ENCODE measurements at places on chromosomes 4 and X.

GRCh38 chr4:79442422-79442821 is 34.4 kb upstream of the GK2 start:
- DNase-seq, result no peak

- no peak for DNase-seq
Measured at GRCh38 chr4:173242466-173243250, 74.0 kb downstream of the GALNT7 start.

DNA sequence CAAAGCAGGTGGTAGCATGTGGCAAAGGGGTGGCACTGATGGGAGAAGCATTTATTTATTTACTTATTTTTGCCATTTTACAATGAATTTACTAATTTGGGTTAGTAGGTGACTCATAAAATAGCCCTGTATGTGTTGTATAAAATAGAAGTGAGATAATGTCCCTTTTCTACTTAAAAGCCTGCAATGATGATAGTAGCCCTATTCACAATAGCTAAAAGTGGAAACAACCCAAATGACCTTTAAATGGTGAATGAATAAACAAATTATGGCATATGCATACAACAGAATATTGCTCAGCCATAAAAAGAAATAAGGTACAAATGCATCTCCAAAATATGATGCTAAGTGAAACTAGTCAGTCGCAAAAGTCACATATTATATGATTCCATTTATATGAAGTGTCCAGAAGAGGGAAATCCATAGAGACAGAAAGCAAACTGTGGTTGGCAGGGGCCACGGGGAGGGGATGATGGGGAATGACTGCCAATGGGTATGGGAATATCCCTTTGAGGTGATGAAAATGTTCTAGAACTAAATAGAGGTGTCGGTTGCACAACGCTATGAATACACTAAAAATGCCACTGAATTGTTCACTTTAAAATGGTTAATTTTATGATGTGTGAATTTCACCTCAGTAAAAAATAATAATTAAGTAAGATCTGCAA is 35.8 kb upstream of the FAM9C start:
- no peak for DNase-seq

DNA sequence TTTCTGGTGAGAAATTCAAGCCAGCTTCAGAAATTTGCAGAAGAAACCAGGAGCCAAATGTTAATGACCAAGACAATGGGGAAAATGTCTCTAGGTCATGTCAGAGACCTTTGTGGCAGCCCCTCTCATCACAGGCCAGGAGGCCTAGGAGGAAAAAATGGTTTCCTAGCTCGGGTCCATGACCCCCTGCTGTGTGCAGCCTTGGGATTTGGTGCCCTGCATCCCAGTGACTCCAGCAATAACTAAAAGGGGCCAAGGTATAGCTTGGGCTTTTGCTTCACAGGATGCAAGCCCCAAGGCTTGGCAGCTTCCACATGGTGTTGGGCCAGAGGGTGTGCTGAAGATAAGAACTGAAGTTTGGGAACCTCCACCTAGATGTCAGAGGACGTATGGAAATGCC is 814.7 kb upstream of the SLIT2 start:
- DNase-seq, result no peak

DNA sequence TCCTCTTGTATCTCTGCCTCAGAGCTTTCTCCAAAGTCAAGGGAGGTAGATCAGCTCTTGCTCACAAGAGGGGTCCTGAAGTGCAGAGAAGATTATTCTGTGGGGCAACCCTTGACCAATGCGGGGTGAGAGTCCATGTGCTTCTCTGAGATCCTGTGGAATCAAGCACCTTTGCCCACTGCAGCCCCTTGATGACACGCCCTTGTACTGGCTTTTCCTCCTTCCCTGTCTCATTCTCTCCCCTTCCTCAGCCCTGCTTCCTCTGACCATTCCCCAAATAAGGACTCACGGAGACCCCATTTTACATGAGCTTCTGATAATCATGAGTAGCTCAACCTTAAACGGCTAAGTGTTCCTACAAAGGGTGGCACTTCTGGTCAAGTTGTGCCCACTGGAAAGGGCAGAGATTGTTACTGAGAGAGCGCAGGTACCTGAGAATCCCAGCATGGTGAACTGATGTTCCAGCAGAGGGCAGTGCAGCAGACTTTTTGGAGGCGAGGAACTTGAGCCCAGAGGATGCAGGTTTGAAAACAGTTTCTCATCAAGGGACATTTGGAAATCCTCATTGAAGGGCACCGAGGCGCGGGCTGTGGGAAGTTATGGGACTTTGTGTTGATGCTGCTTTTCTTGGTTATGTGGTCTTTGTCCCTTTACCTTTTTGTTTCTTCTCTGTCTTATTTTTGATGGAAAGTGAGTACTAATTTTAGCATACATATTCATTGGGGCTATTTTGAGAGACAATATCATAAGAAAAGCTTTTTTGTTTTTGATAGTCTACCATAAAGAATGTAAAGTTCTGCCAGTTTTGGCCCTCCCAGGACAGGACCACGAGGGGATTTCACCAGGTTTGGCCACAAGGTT is 201.3 kb downstream of the RBM46 start:
- DNase-seq, result no peak

- DNase-seq, result no peak
Measured at GRCh38 chr4:167196344-167197012, 37.8 kb downstream of the SPOCK3 start.

DNA sequence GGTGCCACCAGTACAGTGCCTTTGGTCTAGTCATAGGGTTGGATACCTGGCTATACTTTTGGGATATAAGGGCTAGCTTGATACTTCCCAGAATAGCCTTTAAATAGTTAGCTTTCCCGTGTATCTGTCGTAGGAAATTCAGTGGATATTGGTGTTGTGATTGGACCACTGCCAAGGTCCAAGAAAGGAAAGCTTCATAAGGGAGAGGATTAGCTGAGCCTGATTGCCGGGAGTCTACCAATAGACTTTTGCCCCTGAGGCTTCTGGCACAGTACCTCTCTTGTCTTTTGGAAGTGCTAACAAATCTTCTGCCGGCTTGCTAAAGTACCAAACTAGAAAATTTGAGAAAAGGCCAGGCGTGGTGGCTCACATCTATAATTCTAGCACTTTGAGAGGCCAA is 350.6 kb downstream of the CHIC1 start:
- peak; percentile 16 for DNase-seq

DNA sequence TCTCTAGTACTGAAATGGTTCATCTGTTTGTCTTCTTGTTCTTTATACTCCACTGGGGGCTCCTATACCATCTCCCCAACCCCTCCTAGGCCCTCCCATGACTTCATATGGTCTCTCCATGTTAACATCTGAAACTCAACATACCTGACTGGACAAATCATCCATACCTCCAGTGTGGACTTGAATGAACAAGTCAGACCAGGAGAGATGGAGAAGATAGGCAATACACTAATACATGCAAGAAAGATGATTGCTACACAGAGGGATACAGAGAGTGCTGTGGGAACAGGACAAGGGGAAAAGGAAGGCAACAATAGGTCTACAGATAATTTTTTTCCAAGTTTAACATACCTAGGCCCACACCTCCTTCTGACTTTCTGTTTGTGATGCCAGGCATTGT is 175.1 kb downstream of the FHIP1A start:
- no peak for DNase-seq

DNA sequence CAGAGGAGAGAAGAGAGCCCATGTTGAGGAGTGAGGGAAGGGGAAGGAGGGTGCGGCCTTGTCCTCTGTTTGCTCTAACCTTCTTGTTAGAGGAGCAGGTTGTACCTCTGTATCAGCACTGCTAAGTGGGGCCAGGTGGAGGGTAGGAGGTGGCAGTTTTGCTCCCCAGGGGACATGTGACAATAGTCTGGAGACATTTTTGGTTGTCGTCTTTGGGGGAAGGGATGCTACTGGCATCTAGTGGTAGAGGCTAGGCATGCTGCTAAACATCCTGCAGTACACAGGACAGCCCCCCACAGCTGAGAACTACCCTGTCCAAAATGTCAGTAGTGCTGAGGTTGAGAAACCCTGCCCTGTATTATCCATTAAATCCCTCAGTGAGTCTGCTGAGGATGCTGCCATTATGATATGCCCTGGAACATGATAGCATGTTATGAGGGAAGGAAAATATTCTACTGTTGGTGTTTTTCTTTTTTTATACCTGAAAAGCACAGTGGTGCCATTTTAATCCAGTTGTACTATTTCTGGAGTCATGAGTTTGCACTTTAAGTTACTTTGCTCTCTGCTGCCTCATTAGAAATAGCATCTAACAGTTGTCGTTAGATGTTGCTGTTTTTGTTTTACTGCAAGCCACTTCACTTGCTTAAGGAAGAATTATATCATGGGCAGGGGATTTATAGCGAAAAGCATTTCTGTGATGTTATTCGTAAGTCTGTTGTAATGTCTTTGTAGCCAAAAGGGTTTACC is 90.6 kb downstream of the LRP2BP start:
- DNase-seq, result no peak

DNA sequence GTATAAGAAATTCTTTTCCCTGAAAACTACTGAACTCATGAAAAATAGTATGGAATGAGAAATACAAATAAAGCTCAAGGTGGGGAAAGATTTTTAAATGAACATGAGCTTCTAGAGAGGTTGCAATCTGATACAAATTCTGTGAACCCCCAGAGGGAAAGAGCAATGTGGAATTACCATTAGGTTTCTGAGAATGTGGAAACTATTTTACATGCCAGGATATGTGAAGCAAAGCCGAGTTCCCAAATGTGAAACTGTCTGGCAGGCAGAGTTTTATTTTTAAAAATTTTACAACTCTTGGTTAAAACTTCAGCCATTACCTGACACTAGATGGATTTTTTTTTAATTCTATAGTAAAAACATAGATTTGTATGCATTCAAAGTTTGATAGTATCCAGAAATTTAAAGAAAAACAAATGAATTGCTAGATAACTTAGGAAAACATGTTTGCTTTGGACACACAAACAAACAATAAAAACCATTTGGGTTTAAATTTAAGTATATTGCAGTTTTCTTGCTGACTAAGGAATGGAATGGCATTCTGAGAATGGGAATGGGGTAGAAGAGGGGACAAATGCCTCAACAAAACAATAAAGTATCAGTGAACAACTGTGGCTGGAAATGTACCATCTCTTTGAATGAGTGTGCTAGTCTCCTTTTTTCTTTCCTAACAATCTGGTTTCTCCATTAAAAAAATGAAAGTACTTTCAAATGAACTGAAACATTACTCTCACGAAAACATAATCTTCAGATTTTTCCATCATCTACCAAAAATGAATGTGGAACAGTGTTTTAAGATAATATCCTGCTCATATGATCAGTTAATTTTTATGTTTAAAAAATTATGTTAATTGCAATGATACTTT is 99.6 kb downstream of the PCDH18 start:
- DNase-seq, result no peak

DNA sequence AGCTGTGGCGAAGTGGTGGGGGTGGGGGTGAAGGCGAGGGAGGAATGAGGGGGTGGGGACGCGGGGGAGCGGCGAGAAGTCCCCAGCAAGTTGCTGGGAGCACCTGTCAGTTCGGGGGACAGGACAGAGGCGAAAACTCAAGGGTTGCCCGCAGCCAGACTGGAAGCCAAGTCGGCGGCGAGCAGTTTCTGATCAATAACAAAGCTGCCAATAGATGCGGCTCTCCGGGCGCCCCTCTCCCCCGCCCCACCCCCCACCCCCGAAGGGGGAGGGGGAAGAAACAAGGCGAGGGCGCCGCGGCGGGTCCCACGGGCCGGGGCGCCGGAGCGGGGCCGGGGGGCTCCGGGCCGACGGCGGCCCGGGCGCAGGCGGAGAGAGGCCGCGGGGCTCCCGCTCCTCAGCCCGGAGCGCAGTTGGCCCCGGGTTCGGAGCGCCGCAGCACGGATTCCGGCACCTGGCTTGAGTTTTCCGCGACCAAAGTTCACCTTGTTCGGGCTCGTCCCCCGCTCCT is 379 bp downstream of the PDGFC start:
- DNase-seq, result no peak

DNA sequence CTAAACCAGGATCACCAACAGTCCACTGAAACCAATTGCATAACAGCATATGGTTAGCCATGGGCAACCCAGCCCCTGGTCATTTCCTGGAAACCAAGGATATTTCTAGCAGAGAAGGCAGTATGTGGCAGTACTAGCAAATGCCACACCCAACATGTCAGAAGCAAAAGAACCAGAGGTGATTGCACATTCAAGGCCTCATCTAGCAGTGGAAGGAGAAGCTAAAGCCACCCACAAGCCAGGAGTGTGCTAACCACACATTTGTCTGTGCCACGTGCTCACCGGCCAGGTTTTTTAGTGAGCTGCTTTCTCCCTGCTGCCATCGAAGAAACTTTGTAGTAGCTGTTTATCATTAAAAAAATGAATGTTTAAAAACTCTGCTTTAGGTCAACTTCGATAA is 42.0 kb downstream of the TEC start:
- no peak for DNase-seq

GRCh38 chrX:23118890-23119527 is 119.2 kb downstream of the DDX53 start:
- no peak for DNase-seq

- DNase-seq, result no peak
Measured at GRCh38 chr4:87938746-87939145, 36.8 kb upstream of the SPP1 start.

DNA sequence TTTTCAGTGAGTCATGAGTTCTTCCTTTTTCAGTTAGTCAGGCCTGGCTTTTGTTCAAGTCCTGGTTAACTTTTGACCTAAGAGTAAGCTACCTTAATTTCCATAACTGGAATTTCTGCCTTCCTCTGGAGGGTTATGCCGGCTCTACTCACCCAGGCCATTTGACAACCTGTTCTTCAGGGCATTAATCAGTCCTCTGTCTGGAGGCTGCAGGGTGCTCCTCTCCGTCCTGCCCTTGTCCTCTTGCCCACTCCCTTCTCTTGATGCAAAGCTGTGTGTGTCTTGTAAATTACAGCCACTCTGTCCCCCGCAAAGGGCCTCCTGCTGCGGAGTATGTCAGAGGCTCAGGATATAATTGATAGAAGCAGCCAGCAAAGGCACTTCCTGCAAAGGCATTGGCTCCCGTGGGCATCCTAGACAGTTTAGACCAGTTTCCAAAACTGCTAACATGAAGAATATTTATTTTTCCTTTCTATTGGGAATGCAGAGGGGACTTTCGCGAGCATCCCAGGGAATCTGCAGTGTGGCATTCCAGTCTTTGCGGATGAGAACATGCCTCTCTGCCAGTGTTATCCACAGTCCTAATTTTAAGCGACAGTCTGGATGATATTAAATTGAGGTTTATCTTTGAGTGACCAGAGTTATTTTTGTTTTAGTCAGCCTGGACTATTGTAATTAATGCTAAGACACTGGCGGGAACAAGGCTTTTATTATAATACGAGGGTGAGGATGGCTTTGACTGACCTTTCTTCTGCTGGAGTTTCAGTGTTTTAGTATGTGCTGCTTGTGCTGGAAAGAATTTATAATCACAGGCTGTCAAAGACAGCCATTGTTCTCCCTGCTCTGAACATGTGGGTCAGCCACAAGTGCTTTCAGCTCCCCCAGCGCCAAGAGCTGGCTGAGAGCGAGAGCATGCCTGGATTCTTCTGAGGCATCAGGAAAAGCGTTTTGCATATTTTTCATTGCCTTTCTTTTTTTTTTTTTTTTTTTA is 74.2 kb downstream of the LIMCH1 start:
- DNase-seq, result no peak

- no peak for DNase-seq
Measured at GRCh38 chr4:104416725-104417356, 77.9 kb downstream of the CXXC4 start.

GRCh38 chr4:127586922-127587571 is 45.7 kb upstream of the INTU start:
- peak; percentile 68 for DNase-seq
